ENCODE measurements at places on chromosomes 5 and 9.

DNA sequence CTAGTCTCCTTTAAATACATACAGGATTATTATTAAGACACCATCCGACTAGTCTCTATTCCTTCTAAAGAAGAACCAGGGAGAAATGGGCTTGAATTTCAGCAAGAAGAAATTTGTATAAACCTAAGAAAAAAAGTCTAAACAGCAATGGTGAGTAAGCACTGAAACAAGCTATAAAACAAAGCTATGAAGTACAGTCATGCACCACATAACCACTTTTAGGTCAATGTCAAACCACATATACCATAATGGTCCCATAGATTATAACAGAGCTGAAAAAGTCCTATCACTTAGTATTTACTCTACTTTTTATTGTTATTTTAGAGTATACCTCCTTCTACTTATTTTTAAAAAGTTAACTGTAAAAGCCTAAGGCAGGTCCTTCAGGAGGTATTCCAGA, 102.0 kb upstream of the NFIB start:
- DNase-seq, result no peak

DNA sequence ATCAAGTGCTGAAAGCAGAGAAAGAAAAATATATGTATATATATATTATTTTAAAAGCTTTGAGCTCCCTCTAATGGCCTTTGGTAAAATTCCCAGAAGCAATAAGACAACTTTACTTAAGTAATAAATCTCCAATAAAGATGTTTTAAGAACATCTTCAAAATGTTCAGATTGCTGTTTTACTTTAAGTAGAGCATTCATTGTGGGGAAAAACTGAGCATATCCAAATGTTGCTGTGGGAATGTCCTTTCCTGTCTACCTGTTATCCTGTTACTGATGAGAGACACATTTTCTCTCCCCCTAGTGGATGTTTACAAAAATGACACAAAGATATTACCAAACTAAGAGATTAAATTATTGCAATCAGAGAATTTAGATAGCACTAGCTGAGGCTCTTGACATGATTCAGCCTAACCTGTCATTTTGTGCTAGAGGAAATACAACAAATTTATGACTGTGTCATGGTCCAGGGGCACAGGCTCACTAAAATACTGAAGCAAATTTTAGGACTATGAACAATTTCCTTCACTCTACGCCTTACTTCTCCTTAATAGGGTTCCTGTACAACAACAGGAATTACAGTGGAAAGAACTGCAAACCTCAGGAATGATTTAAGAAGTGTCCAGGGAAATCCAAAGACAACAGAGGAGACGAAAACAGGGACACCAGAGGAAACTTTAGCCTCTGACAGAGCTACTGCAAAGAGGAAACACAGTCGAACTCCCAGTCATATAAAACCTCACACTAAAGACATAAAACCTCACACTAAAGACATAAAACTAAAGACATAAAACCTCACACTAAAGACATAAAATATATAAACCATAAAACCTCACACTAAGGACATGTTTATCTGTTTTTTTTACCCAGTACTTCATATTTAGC, 24.3 kb upstream of the PRRC1 start:
- DNase-seq, result no peak

- no peak for DNase-seq
Measured at GRCh38 chr9:84368601-84369000, 28.0 kb upstream of the SLC28A3 start.

DNA sequence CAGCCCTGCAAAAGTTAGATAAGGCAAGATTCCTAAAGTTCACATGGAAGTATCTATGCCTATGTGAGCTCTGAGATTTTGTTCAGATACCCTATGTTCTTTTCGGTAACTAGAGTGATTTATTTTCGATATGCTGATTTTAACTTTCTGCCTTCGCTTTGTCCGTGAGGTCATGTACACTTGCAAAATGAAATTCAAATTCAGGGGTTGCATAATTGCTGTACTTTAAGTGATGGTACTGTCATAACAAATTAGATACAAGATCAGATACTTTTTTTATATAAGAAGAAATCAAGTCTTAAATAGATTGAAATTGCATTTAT, 350 bp upstream of the ECPAS start:
- no peak for DNase-seq

DNA sequence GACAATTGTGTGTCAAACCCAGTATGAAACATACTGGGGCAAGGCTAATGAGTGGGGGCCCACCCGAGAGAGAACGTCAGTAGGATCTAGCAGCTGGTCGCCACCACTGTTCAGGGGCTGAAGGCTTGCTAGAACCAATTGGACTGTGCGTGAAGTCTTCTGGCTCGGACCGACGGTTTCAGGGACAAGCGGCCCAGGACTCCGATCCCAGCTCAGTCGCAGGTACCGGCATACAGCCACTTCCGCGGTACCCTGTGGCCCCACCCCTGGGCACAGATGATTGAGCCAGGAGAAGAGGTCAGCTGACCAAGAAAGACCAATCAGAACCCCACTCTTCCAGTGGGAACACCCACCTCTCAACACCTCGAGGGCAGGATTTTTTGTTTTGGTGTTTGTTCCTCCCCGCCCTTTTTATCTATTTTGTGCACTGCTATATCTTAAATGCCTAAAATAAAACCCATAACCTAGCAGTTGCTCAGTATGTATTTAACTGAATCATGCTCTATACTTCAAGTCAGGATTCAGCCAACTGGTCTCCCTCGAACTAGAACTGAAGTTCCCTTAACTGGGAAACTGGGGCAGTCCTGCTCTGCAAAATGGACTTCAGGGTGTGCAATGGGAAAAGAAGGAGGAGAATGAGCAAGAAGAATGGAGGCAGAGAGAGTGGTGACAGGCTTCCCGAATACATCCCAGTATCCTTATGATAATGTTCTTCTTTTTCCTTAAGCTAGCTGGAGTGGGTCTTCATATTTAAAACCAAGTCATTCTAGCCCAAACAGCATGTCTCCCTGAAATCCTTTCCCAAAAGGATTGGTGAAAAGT, 21.1 kb upstream of the CPEB4 start:
- no peak for DNase-seq

DNA sequence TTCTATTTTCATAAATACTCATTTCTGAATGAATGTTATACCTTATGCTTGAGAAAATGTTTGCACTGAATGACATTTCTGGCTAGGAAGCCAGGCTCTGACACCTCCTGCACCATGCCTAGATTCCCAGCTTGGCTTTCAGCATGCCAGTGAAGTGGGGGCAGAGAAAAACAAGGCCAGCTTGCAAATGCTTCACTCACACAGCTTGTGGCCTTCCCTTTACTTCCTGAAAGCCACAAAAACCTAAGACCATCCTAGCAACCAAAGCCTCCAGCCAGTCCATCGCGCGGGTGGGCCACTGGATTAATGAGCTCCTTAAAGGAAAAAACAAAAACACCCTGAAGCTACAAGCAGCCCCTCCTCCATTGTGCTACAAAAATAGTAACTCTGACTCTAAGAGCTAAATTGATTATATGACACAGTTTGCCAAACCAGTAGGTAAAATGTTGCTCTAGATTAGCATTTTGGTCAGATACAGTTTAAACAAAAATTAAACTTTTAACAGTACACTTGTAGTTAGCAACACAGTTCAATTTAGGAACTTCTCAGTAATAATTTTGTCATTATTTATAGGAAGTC, 159.9 kb downstream of the TSSK1B start:
- no peak for DNase-seq

GRCh38 chr5:1167728-1168709, 33.4 kb upstream of the SLC6A19 start:
- DNase-seq, result peak; percentile 25

DNA sequence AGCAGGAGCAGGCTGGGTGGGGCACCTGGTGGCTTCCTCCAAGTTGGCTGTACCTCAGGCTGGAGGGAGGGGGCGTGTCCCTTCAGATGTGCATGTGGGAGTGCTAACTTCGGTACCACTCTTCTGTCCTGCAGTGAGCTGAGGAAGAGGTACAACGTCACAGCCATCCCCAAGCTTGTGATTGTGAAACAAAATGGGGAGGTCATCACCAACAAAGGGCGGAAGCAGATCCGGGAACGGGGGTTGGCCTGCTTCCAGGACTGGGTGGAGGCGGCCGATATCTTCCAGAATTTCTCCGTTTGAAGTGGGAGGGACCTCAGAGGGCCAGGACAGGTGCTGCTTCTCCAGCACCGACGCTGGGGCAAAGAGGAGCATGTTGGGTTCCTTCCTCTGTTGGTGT, 9.3 kb downstream of the NXNL2 start:
- DNase-seq, result no peak
